SW 1271 (cell line): ENCODE measurements at places on chromosomes 2 and 18.
A peak's percentile ranks its signal among the peaks of the same experiment; 100 is the strongest.

DNA sequence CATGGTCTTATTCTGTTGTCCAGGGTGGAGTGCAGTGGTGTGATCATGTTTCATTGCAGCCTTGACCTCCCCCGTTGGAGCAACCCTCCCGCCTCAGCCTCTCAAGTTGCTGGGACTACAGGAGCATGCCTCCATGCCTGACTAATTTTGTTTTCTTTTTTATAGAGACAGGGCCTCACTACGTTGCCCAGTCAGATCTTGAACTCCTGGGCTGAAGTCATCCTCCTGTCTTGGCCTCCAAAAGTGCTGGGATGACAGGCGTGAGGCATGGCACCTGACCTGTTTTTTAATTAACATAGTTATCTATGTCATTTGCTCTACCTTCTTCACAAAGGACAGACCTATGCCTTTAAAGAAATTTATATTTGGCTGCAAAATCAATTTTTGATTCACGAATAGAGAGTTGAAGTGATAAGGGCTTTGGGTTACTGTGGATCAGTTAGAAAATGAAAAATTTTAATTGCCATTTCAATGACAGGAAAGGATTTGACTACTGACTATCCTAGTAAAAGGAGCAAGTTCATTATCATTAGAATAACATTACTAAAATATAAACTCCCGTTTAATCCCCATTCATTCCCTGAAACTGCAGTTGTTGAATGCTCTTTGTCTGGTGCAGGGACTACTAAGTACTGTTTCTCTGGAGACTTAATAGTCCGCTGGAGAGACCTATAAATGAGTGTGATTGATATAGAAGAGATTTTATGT lies 3.7 kb downstream of the RNF138 start:
- DNase-seq, result no peak

DNA sequence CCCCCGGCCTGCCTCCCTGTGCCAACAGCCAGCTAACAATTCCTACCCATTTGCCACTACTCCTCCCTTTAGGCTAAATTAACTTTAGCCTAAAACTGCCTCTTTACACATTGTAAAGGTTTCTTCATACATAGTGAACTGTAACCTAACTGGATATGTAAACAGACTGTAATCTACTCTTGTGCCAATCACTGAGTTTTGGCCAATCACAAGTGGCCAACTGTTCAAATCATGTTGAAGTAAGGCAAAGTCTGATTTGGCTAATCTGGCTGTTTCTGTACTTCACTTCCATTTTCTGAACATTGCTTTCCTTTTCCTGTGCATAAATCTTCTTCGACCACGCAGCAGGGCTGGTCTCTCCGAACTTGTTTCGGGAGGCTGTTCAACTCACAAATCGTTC lies 103.6 kb upstream of the LYPD6 start:
- DNase-seq, result no peak

DNA sequence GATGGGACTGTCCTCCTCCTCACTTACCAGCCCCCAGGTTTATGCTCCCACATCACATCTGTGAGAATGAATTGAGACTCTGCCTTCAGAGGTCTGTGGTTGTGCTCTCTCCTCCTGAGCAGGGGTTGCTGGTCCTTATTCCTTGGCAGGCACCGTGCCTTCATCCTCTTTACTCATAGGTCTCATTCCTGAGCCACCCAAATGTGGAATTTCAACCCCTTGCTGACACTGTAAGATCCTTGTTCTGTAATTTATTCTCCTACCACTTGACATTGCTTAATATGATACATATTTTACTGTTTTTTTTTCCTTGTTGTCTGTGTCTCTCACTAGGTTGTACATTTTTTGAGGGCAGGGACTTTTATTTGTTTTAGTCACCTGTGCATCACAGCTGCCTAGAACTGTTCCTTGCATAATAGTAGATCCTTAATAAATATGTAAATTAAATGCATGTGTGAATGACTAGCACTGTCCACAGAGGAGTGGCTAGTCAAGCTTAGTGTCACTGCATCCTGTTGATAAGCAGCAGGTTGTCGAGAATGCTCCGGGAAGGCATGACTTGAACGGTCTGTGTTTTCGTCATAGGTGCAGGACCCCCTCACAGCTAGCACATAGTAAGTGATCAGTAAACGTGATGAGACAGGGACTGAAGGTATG lies 180.6 kb downstream of the ZNF407 start:
- DNase-seq, result no peak

GRCh38 chr2:230589025-230589424 lies 123.6 kb upstream of the CAB39 start:
- no peak for DNase-seq

DNA sequence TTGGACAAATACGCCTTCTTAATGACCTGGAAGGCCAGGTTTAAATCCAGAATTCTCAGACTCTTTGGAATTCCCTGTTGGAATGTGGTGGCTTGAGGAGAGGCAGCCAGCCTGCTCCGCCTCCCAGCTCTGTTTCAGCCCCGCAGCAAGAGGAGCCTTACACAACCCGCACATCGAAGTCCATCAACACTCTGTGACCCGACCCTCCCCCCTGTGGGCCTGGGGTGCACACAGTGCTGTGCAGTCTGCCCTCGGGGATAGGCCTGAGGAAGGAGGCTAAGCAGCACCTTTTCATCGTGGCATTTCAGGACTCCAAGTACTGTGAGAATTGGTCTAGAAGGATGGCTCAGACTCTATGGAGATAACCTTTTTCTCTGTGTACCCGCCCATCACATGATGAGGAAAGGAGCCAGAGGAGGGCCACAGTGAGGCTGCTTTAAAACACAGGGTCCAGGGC lies 73.7 kb downstream of the GREB1L start:
- DNase-seq, result no peak

GRCh38 chr2:137921105-137921880 lies 43.0 kb upstream of the HNMT start:
- DNase-seq, result no peak

- DNase-seq, result peak; percentile 23
Measured at GRCh38 chr18:34976899-34977837, 64.0 kb upstream of the MAPRE2 start.

DNA sequence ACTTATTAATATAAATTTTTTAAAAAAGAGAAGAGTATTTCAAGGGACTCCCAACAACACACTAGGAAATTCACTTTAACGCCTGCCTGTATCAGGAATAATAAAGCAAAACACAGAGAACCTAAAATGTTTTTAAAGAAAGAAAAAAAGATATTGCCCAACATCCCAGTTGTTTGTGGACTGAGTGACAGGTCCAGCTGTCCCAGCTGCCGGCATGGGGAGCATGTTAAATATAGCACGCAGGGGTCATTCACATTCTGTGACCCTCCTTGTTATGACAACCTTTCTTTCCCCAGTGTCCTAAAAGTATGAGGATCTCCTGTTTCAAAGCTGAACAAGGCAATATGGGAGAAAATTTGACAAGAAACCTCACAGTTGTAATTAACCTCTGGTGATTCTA lies 4.4 kb downstream of the KLHL41 start:
- no peak for DNase-seq

GRCh38 chr2:85772019-85772745 lies 18.4 kb downstream of the ATOH8 start:
- peak; percentile 87 for DNase-seq

DNA sequence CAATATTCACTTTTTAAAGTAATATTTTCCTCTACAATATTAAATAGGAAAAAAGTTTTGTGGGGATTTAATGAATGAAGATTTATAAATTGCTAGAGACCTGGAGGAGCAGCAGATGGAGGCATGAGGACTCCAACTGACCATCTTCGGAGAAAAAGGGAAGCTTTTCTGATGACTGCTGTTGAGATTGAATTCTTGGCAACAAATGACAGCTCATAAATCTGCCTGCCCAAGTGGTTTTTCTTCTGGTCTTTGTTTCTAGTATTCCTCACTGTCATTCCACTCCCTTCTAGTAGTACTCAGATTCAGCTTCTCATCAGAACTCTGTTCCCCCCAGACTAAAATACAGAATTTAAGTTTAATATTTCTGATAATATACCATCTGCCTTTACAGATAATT lies 157.0 kb downstream of the EML6 start:
- no peak for DNase-seq

- no peak for DNase-seq
Measured at GRCh38 chr2:80380736-80381135, 76.2 kb upstream of the LRRTM1 start.

GRCh38 chr18:47263150-47263429 lies 11.6 kb upstream of the SKOR2 start:
- DNase-seq, result no peak

DNA sequence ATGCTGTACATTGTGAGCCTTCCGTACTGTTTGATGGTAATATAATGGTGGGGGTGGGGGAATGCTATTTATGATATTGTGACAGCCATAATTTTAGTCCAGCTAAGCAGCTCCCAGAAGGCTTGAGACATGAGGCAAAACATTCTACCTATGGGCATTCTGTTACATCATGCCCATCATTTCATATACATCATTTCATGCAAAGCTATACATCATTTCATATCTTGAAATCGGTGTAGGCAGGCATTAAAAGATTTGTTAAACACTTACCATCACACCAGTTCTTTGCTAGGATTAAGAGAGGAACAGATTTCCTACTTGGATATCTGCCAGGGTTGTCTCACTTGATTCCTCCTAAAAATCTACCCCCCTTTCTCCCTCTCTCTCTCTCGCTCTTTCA lies 84.5 kb downstream of the COL5A2 start:
- DNase-seq, result no peak

DNA sequence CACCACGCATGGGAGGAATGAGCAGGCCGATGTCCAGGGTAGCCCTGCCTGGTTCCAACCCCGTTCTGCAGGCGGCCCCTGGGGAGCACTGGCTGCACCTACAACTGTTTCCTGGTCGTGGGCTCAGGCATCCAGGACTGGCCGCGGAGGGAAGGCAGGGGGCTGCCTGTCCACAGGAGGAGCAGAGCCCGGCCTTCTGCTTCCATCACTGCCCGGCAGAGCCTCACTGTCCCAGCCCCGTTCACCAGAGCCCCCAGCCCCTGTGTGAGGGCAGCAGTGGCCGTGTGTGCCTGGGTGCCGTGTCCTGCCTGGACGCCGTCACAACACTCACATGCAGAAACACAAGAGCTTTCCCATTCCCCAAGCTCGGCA lies 56.2 kb downstream of the KCNG2 start:
- DNase-seq, result no peak
